Activated B cell treated with CpG ODN at 0.5 μM for 24 hours (primary cell): ENCODE measurements at places on chromosomes 1 and 21. TPM values are rescaled to one million over a fixed set of nuclear protein-coding genes. Genes with fewer than 3 reads are reported as not detected.

The EXTL1 gene
- total RNA-seq = not detected in 2 replicates

DNA sequence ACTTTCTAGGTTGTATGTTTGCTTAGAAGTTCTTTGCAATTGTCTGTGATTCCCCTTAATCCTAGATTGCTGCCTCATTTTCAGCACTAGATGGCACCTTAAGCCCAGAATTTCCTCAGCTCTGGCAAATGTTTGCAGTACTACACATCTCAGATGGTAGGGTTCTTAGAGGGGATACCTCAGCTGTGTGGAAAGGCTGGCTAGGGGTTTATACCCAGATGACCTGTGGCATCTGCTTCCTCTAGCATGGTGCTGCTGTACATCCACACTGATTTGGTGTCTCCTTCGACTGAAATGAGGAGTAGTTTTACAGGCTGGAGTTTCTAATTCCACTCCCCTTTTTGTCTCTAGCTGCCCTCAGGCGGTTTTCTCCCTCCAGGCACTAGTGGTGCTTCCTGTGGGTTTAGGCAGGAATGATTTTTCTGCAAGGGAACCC is 23.5 kb downstream of the ASB17 start:
- no peak overlapping the region for H3K4me3 ChIP-seq
- no peaks in the 10 kb centered on the region for H3K36me3 ChIP-seq
- no peaks in the 10 kb centered on the region for H3K4me1 ChIP-seq
- H3K27ac ChIP-seq = no peak overlapping the region
- no peaks in the 10 kb centered on the region for H3K27me3 ChIP-seq
- no peak for DNase-seq

The TMCC2 gene
- total RNA-seq = 1.2 and 1.4 TPM in 2 replicates

GRCh38 chr1:227928811-227929375 is 18.8 kb downstream of the WNT9A start:
- H3K4me3 ChIP-seq = no peak overlapping the region
- H3K36me3 ChIP-seq = no peaks in the 10 kb centered on the region
- no peak overlapping the region for H3K27ac ChIP-seq

DNA sequence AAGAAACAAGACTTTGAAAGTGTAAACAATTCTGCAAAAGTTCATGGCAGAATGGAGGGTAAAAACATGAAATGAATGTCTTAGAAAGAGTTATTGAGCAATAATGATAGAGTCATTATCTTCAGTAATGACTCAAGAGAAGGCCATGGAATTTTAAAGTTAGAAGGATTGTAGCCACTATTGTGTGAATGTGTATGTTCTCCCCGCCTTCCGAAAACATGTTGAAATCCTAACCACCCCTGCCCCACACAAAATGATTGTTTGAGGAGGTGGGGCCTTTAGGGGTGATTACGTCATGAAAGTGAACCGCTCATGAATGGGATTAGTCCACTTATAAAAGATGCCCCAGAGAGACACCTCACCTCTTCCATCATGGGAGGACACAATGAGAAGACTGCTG is 93.8 kb upstream of the CCDC190 start:
- no peaks in the 10 kb centered on the region for H3K36me3 ChIP-seq
- H3K4me1 ChIP-seq = no peaks in the 10 kb centered on the region
- H3K4me3 ChIP-seq = no peak overlapping the region
- no peak overlapping the region for H3K27ac ChIP-seq

DNA sequence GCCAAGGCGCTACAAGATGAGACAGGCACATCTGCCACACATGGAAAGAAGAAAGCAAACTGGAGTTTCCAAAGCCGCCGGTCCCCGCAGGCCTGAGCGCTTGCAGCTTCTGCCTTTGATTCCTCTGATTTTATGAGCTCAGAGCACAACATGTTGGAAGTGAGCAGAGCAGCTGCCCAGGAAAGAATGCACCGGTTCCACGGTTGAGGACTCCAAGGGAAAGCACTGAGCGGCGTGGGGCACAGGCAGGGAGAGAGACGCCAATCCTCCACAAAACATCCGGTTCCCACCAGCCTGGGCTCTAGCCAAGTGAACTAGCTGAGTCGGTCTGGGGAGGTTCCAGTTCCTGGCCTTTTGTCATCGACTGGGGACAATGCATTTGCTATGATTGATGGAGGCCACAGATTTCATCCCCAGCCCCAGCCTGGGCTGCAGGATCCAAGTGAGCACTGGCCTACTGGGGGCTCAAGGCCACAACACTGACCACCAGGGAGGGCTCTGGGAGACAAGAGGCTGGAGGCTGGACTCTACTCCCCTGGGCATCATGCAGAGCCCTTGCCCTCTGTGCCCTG is 253.1 kb upstream of the IRF2BP2 start:
- H3K4me3 ChIP-seq = no peak overlapping the region
- H3K36me3 ChIP-seq = no peaks in the 10 kb centered on the region
- DNase-seq = no peak
- peaks cover 3% of the 10 kb centered on the region for H3K4me1 ChIP-seq
- no peaks in the 10 kb centered on the region for H3K27me3 ChIP-seq
- H3K27ac ChIP-seq = no peak overlapping the region

DNA sequence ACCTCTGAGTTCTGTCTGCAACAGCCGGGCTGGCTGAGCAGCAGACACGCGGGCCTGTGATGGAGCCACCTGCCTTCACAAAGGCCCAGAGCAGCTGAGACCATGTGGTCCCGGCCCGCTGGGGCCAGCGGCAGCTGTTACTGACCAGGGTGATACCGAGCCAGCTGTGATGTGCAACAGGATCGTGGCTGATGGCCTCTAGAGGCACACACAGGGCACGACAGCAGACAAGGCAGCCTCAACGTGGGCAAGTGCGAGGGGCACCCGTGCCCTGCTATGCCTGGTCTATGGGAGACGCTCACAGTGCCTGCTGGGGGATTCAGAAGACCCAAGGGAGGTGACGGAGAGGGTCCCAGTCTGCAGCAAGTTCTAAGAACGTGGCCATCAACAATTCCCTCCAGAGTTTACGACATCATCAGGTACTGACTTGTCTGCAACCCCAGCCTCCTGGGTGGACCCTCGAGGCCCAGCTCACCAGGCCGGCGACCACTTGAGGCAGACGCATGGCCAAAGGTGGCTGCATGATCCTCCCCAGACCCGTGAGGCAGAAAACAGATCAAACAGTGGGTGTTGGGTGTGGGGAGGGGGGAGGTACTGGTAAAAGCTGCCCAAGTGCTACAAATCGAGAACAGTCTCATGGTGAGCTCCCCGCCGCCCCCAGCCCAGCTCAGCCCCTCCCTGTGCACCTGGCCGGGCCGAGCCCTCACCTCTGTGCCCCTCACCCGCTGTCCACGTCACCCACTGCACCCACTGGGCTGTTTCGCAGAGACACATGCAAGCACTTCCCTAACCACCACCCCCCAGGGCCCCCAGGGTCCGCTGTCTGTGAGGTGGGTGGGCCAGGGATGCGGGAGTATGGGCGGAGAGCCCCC is 6.0 kb downstream of the POFUT2 start:
- H3K4me3 ChIP-seq = no peak overlapping the region
- H3K36me3 ChIP-seq = peaks cover 77% of the 10 kb centered on the region
- no peaks in the 10 kb centered on the region for H3K27me3 ChIP-seq
- peaks cover 5% of the 10 kb centered on the region for H3K4me1 ChIP-seq
- no peak for DNase-seq

The ACKR1 gene
- 0.18 TPM in 1 of 2 replicates, not detected in the other for total RNA-seq

GRCh38 chr1:30660241-30660640 is 63.1 kb downstream of the MATN1 start:
- H3K4me3 ChIP-seq = no peak overlapping the region
- H3K36me3 ChIP-seq = no peaks in the 10 kb centered on the region
- DNase-seq = no peak
- H3K27me3 ChIP-seq = peaks cover 10% of the 10 kb centered on the region
- no peaks in the 10 kb centered on the region for H3K4me1 ChIP-seq

DNA sequence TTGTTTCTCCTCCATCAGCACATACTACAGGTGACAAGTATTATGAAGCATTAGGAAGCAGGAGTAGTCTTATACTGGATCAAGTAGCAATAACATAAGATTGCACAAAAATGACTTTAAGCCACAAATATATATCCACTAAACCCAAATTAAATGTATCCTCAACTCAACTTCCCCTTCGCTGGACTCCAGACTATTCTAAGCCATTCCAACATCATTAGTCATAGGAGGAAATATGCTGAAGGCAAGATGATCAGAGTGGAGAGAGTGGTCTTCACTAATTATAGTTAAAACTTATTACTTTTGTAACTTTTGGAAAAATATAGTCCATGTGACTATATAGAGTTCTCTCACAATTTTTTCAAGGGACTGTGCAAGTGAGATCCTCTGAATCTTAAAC is 390.7 kb upstream of the ZP4 start:
- no peaks in the 10 kb centered on the region for H3K36me3 ChIP-seq
- no peak for DNase-seq
- no peak overlapping the region for H3K4me3 ChIP-seq
- no peaks in the 10 kb centered on the region for H3K4me1 ChIP-seq
- H3K27me3 ChIP-seq = no peaks in the 10 kb centered on the region

The GJA9 gene
- total RNA-seq = not detected in 2 replicates

- peaks cover 77% of the 10 kb centered on the region for H3K4me1 ChIP-seq
- H3K27ac ChIP-seq = no peak overlapping the region
- H3K36me3 ChIP-seq = no peaks in the 10 kb centered on the region
- H3K27me3 ChIP-seq = no peaks in the 10 kb centered on the region
These were observed 85.1 kb downstream of the VAV3 start for GRCh38 chr1:107879927-107880326.

DNA sequence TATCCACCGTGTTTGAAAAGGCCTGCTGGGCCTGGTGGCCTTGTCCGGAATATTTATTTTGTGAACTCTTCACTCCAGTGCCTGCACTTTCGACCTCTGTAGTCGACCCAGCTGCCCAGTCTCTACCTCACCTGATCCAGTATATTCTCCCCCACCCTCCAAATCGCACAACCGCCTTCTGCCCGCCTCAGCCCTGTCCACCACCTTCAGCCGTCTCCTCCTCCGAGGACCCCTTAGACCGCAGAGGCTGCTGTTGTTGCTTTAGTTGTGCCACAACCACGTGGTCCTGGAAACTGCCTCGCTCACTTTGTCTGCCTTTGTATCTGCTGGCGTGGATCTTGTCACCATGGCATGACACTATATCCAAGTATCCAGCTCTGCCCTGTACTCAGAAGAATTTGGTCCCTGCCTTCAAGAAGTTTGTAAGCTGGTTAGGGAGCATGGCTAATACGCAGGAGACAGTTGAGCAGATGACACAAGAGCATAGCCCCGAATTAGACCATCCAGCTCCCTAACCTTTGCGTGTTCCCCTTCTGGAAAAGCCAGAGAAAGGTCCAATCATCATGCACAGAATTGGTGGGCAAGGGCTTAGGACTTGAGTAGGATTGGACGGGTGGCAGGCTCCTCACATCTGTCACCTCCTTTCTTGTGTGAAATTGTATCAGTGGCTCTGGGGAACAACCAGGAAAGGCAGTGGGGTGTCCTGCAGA is 1.5 kb downstream of the PHGDH start:
- peaks cover 8% of the 10 kb centered on the region for H3K27me3 ChIP-seq
- peaks cover 14% of the 10 kb centered on the region for H3K4me1 ChIP-seq
- H3K4me3 ChIP-seq = peak overlapping the region; percentile 71
- peak overlapping the region; percentile 65 for H3K27ac ChIP-seq
- no peak for DNase-seq

The CGN gene
- total RNA-seq = 0.22 and 0.37 TPM in 2 replicates
